ENCODE measurements at places on chromosomes 7 and 10. TPM values are rescaled to one million over a fixed set of nuclear protein-coding genes. Genes with fewer than 3 reads are reported as not detected.
A peak's percentile ranks its signal among the peaks of the same experiment; 100 is the strongest.

The KEL gene
- not detected for polyA plus RNA-seq

The UNC5B gene
- 0.34 TPM for polyA plus RNA-seq

The GTPBP4 gene
- polyA plus RNA-seq = 10.5 TPM

The CC2D2B gene
- polyA plus RNA-seq = not detected

The PTN gene
- not detected for polyA plus RNA-seq

The C7orf57 gene
- polyA plus RNA-seq = 0.31 TPM

GRCh38 chr10:17783751-17784150, 25.4 kb upstream of the MRC1 start:
- H3K27me3 ChIP-seq = peaks cover 2% of the 10 kb centered on the region
- no peaks in the 10 kb centered on the region for H3K36me3 ChIP-seq
- no peak overlapping the region for H3K27ac ChIP-seq
- H3K4me1 ChIP-seq = peaks cover 11% of the 10 kb centered on the region
- no peak for DNase-seq
- H3K4me3 ChIP-seq = no peak overlapping the region

DNA sequence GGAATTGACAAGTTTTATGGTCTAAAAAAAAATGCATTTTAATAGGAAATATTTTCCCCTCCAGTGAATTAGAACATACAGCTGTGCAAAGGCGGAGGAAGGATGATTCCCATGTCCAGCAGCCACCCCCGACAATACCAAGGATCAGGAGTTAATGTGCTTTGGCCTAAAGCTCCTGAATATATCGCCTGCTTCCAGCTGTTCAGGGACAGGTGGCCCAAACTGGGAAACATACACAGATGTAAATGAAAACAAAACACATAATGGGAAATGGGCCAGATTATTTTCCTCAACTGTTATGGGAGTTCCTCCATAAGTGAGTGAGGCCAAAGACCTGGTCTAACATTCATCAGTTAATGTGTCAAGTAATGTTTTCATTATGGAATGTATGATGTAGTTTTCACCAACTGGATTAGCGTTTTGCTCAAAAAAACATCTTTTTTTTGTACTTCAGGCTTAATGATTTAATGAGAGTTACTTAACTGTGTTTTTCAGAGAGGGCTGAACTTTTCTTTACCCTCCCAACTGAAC, 55.1 kb upstream of the LAMB1 start:
- H3K27me3 ChIP-seq = no peaks in the 10 kb centered on the region
- H3K4me3 ChIP-seq = no peak overlapping the region
- H3K36me3 ChIP-seq = no peaks in the 10 kb centered on the region
- DNase-seq = no peak
- H3K27ac ChIP-seq = no peak overlapping the region

DNA sequence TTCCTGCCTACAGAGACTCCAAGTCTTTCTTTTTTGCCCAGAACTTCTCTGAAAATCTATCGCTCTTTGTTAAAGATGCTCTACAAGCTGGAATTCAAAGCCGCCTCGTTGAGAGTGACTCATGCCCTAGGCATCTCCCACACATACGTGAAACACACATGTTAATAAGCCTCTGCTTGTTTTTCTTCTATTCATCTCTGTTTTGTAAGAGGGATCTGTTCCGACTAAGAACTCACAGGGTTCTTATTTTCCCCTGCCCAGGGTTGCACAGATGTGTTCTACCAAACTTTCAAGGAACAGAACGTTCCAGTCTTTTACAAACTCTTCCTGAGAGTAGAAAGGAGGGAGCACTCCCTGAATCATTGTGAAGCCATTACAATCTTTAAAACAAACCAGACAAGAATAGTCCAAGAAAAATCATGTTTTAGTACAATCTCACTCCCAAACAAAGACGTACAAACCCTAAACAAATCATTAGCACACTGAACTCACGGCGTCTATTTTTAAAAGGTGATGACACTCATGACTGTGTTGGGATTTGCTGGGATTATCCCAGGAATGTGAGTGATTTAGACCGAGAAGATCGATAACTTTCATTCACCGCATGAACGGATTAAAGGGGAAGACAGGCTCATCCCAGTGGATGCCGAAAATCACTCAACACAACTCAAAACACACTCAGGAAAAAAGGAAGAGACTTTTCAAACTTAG, 55.3 kb upstream of the INPP5A start:
- H3K36me3 ChIP-seq = no peaks in the 10 kb centered on the region
- H3K27ac ChIP-seq = no peak overlapping the region
- no peaks in the 10 kb centered on the region for H3K4me1 ChIP-seq
- H3K27me3 ChIP-seq = no peaks in the 10 kb centered on the region
- no peak overlapping the region for H3K4me3 ChIP-seq

- H3K27ac ChIP-seq = no peak overlapping the region
- no peaks in the 10 kb centered on the region for H3K4me1 ChIP-seq
- no peak overlapping the region for H3K4me3 ChIP-seq
Observed at GRCh38 chr7:142587578-142588191, 161.6 kb upstream of the PRSS1 start.

DNA sequence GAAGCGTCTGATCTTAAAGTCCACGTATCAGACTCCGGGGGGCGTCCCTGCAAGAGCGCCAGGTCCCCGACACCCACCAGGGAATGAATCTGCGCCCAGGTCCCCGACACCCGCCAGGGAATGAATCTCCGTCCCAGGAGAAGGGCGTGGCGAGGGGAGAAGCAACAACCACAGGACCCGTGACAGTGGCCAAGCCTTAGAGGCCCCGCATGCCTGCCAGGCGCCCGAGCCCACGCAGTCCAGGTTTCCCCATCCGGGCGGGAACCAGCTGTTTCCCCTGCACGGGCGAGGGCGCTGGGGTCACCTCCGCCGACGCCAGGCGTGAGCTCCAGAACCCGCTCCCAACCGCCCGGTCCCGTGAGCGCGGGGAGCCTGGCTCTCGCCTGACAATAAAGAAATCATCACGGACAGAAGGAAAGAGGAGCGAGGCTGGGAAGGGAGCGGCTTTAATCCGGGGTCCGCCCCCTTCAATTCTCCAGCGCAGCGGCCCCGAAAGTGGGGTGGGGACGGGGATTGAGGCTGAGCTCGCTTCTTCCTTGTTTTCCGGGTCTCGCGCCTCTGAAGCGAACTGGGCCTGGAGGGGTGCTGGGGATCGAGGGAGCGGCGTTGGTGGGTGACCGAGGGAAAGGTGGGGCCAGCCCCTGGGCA, 29.0 kb upstream of the BMS1 start:
- H3K27ac ChIP-seq = no peak overlapping the region
- H3K27me3 ChIP-seq = peaks cover 41% of the 10 kb centered on the region
- H3K36me3 ChIP-seq = no peaks in the 10 kb centered on the region
- peaks cover 16% of the 10 kb centered on the region for H3K4me1 ChIP-seq
- peak overlapping the region; percentile 74 for H3K4me3 ChIP-seq

- peaks cover 2% of the 10 kb centered on the region for H3K27me3 ChIP-seq
- H3K4me1 ChIP-seq = no peaks in the 10 kb centered on the region
- H3K36me3 ChIP-seq = no peaks in the 10 kb centered on the region
- no peak overlapping the region for H3K4me3 ChIP-seq
- no peak for DNase-seq
- H3K27ac ChIP-seq = no peak overlapping the region
Observed at GRCh38 chr10:44233561-44234482, 151.1 kb downstream of the CXCL12 start.

- peak overlapping the region; percentile 6 for H3K27ac ChIP-seq
- H3K4me3 ChIP-seq = no peak overlapping the region
- peaks cover 7% of the 10 kb centered on the region for H3K36me3 ChIP-seq
- no peak for DNase-seq
- peaks cover 28% of the 10 kb centered on the region for H3K4me1 ChIP-seq
Observed at GRCh38 chr10:87952612-87953011, 89.2 kb downstream of the PTEN start.

GRCh38 chr7:68729371-68729770, 868.9 kb upstream of the AUTS2 start:
- no peak for DNase-seq
- H3K27ac ChIP-seq = no peak overlapping the region
- H3K27me3 ChIP-seq = no peaks in the 10 kb centered on the region
- H3K4me1 ChIP-seq = no peaks in the 10 kb centered on the region
- no peaks in the 10 kb centered on the region for H3K36me3 ChIP-seq
- no peak overlapping the region for H3K4me3 ChIP-seq

GRCh38 chr10:22701132-22701826, 13.1 kb downstream of the PIP4K2A start:
- no peak for DNase-seq
- peaks cover 6% of the 10 kb centered on the region for H3K36me3 ChIP-seq
- H3K4me1 ChIP-seq = peaks cover 99% of the 10 kb centered on the region
- peak overlapping the region; percentile 95 for H3K27ac ChIP-seq
- H3K27me3 ChIP-seq = peaks cover 5% of the 10 kb centered on the region
- H3K4me3 ChIP-seq = peak overlapping the region; percentile 66

- no peak overlapping the region for H3K27ac ChIP-seq
- H3K4me1 ChIP-seq = peaks cover 24% of the 10 kb centered on the region
- DNase-seq = peak; percentile 42
- peak overlapping the region; percentile 93 for H3K4me3 ChIP-seq
Observed at GRCh38 chr10:117175901-117176534, 21.3 kb upstream of the KCNK18 start.

- peaks cover 1% of the 10 kb centered on the region for H3K27me3 ChIP-seq
- no peak overlapping the region for H3K4me3 ChIP-seq
- H3K36me3 ChIP-seq = no peaks in the 10 kb centered on the region
- no peak overlapping the region for H3K27ac ChIP-seq
- no peak for DNase-seq
Observed at GRCh38 chr7:12930534-12930933, 243.1 kb downstream of the ARL4A start.

- no peaks in the 10 kb centered on the region for H3K4me1 ChIP-seq
- DNase-seq = no peak
- H3K27me3 ChIP-seq = no peaks in the 10 kb centered on the region
- H3K27ac ChIP-seq = no peak overlapping the region
- no peak overlapping the region for H3K4me3 ChIP-seq
- no peaks in the 10 kb centered on the region for H3K36me3 ChIP-seq
Observed at GRCh38 chr7:86867163-86867762, 192.2 kb downstream of the ELAPOR2 start.

- no peaks in the 10 kb centered on the region for H3K36me3 ChIP-seq
- no peak within 1 kb of the TSS for H3K27ac ChIP-seq
- H3K4me3 ChIP-seq = no peak within 1 kb of the TSS
- H3K4me1 ChIP-seq = no peaks in the 10 kb centered on the region
- H3K27me3 ChIP-seq = peaks cover 32% of the 10 kb centered on the region
- DNase-seq = no peak
Observed at GRCh38 chr7:45888185-45888992, at the start of gene IGFBP1. Gene IGFBP1 (plus strand): TSS chr7:45888488. CDS start chr7:45888653, 165 bp downstream.

DNA sequence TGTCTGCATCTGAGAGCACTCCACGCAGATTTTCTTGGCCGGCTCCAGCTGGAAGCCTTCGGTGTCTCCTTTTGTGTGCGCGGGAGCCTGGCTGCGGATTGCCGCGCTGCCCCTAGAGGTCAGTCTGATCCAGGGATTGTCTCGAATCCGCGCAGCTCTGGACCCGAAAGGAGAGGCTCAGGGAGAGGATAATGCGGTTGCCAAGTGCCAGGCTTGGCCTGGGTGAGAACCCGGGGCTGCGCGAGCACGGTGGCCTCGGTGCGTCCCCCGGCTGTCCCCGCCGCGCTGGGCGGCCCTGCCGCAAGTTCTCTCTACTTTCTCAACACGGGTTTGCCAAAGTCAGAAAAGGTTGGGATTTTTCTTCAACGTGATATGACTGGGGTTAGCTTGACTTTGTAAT, 140.9 kb downstream of the ADCYAP1R1 start:
- no peaks in the 10 kb centered on the region for H3K4me1 ChIP-seq
- DNase-seq = no peak
- no peak overlapping the region for H3K27ac ChIP-seq
- H3K27me3 ChIP-seq = no peaks in the 10 kb centered on the region

- H3K4me3 ChIP-seq = peak overlapping the region; percentile 82
- DNase-seq = peak; percentile 45
- H3K27ac ChIP-seq = peak overlapping the region; percentile 91
- peaks cover 24% of the 10 kb centered on the region for H3K36me3 ChIP-seq
- H3K27me3 ChIP-seq = no peaks in the 10 kb centered on the region
Observed at GRCh38 chr10:12214763-12215218, 18.8 kb downstream of the CDC123 start.

- no peak for DNase-seq
- H3K27me3 ChIP-seq = peaks cover 13% of the 10 kb centered on the region
- H3K4me3 ChIP-seq = no peak overlapping the region
- no peaks in the 10 kb centered on the region for H3K36me3 ChIP-seq
- H3K4me1 ChIP-seq = peaks cover 23% of the 10 kb centered on the region
Observed at GRCh38 chr10:43945094-43945730, 296.5 kb upstream of the ZNF32 start.
